ENCODE measurements at places on chromosomes 13 and 19.

DNA sequence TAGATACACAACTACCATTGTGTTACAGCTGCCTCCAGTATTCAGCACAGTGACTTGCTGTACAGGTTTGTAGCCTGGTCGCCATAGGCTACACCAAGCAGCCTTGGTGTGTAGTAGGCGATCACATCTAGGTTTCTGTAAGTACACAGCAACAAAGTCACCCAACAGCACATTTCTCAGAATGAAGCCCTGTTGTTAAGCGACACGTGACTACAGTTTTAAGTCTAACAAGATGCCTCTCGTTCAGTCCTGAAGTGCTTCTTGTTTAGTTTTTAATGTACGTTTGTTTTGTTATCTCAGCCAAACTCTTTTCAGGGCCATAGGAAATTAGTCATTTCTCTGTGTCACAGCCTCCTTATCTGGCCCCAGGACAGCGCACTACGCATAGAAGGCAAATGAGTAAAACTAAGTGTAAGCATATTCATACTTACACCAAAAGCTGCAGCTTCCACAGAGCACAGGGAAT is 50.0 kb upstream of the GPR183 start:
- DNase-seq: no peak

GRCh38 chr13:64020126-64020525 is 2604.5 kb upstream of the PCDH20 start:
- DNase-seq: no peak

- DNase-seq: no peak
These were observed 613.9 kb downstream of the TBC1D4 start for GRCh38 chr13:74868049-74868448.

DNA sequence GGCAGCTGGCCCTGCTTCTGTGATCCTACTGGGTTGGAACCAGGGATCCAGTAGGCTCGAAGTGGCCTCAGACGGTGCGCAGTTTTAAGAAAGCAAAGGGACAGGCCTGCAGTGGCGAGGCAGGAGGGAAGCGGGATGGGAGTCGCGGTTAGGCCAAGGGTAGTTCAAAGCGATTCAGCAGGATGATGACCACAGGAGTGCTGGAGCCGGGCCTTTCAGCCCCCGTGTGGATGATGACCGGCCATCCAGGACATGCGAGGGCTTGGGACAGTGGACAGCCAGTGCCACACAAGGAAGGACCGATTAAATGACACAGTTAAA is 854 bp downstream of the RNASEH2B start:
- DNase-seq: no peak

GRCh38 chr19:4448147-4448985 is 9.2 kb downstream of the UBXN6 start:
- DNase-seq: no peak

DNA sequence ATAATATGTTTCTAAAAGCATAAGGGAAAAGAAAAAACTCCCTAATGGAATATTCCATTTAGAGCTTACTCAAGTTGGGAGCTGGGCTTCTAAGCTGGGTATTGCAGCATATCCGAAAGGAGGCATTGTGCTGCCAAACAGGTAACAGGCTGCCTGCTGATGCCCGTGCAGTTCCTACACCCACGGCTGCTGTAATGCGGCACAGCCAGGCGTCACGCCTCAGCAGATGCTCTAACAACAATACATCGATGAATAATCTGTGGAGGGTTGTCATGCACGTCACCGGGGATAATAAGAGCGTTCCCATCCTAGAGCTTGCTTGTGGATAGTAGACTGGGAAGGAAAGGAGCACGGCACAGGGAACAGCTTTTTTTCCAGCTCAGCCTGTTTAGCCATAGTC is 1582.1 kb upstream of the SLC10A2 start:
- DNase-seq: no peak

DNA sequence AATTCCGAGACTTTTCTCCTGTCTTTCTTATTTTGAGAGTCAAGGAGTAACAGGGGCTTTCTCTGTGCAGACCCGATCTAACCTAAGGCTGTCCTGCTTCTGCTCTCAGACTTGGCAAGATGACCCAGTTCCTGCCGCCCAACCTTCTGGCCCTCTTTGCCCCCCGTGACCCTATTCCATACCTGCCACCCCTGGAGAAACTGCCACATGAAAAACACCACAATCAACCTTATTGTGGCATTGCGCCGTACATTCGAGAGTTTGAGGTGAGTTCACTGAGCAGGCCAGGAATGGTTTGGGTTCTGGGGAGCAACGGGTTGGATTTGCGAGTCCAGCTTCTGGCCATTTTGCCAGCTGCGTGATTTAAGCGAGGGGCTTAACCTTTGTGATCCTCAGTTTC is 1.0 kb downstream of the SNRNP70 start:
- no peak for DNase-seq

GRCh38 chr19:36266375-36266961 is 51.6 kb downstream of the ZNF146 start:
- no peak for DNase-seq

DNA sequence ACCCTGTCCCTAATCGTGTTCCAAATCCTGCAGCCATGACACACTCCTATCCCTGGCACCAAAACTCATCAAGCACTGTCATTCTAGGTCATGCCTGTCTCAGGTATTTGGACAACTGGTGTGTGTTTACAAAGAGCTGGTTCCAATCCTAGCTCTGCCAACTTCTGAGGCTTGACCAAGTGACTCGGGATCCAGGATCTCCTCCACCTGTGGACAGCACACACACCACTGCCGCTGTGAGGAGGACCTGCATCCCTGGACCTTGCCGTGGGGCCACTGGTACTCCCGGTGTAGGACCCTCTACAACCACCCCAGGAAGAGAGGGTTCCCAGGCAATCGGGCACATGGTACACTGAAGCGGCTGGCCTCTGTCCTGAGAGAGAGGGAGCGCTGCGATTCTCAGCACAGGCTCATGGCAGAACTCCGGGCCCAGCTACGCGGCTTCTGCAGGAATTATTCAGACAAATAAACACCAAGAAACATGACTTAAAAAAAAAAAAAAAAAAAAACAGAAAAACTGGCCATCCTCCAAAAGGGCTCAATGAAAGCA is 20.4 kb downstream of the MLLT1 start:
- DNase-seq: no peak

GRCh38 chr13:44768775-44769581 is 192.8 kb upstream of the TSC22D1 start:
- DNase-seq: no peak

DNA sequence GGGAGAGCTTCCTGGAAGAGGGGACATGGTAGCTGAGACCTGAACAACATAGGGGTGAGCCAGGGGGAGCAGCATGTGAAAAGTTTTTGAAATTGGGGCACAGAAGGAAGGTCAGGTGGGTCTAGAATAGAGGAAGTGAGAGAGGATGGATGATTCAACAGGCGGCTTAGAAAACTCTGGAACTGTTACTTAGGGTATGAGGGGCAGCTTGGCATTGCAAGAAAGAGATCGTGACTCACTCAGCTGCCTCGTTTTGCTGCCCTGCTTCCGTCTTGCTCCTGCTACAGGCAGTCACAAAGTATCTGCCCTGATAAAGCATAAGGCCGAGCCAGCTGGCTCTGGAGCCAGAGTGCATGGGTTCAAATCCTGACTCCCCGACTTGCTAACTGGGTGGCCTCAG is 1.3 kb upstream of the CEACAM20 start:
- no peak for DNase-seq

DNA sequence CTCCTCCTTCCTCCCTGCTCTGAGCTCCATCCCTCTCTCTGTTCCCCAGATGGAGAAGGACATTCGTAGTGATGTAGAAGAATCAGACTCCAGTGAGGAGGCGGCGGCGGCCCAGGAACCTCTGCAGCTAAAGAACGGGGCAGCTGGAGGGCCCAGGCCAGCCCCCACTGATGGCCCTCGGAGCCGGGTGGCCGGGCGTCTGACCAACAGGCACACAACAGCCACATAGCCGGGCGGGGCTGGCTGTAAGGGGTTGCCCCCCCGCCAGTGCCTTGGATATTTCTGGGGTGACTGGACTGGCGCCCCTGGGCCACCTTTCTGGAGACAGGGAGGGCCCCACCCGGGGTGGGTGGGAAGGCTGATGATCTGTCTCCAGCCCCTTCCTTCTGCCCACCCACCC is 46.3 kb downstream of the CD320 start:
- DNase-seq: no peak

DNA sequence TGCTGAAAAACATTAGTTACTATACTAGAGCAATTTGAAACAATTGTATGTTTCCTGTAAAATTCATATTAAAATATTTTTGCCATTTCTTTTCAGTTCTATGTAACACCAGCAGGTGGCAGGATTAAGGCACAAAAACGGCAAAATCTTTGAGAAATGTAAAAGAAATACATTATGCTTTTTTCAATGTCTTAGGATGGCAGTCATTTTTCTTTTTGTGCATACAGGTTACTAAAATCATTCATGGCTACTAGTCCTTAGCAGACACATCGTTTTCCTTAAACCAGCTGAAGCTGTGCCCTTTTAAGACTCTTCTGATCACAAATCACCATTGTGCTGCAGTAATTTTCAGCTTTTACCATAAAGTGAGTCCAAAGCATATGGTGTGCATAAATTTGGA is 800.7 kb upstream of the SLITRK5 start:
- no peak for DNase-seq

DNA sequence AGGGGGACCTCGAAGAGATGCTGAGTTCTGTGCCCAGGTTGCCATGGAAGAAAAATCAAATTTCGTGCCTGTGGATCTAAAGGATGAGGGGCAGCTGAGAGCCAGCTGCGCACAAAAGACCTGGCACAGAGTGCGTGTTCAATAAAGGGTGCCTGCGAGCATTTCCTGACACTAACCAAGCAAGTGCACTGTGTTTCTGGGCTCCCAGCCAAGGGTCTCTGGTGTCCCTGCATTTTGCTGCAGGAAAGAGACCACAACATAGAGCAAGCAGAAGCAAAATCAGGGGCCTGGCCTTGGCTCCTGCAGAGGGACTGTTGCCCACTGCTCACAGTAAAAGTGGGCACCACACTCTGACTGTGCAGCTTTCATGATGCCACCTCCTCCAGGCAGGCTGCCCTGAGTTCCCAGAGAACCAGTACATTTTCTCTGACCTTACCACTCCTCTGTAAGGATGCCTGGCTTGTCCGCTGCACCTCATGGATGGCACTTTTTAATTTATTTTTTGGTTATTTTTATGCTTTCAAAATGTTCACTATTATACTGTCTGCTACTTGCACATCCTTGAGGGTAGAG is 70.8 kb upstream of the GPR12 start:
- DNase-seq: no peak

- DNase-seq: no peak
These were observed at the start of gene EBI3 for GRCh38 chr19:4229179-4229931. EBI3 (plus strand) TSS chr19:4229523; CDS start chr19:4229551, 28 bp downstream.

- DNase-seq: no peak
These were observed 1.7 kb downstream of the ARHGEF7 start for GRCh38 chr13:111116856-111117255.

- no peak for DNase-seq
These were observed 33.3 kb upstream of the MUC16 start for GRCh38 chr19:9043524-9043923.

DNA sequence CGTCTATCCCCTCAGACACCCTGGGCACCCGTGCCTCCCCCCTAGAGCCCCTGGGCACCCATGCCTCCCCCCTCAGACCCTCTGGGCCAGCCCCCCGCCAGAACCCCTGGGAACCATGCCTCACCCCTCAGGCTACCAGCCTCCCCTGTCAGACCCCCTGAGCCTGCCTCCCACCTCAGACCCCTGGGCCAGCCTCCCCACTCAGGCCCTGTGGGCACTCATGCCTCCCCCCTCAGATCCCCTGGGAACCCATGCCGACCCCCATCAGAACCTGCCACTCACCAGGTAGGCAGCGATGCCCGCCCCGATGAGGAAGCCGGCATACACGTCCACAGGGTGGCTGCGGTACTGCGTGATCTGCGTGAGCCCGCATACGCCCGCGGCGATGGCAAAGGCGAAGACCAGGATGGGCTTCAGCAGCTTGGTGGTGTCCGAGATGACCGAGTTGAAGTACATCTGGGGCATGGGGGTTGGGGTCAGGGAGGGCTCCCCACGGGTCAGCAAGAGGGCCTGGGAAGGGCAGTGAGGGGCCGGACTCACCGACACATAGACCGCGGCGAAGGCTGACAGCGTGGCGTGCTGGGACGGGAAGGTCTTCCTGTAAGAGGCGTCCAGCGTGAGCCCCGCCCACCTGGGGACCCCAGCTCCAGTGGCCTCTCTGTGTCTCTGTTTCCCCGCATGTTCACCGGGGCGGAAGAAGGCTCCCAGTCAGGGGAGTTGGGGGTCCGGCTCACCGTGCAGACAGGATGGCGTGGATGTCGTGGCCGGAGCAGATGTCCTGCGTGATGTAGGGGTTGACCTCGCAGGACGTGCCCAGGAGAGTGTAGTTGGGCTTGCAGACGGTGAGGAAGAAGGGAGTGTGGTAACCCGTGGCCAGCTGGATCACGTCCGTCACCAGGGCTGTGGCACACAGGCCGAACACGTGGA is 7.3 kb downstream of the PLPPR3 start:
- DNase-seq: no peak

- DNase-seq: no peak
These were observed 7.5 kb downstream of the RPS9 start for GRCh38 chr19:54207983-54208783.

DNA sequence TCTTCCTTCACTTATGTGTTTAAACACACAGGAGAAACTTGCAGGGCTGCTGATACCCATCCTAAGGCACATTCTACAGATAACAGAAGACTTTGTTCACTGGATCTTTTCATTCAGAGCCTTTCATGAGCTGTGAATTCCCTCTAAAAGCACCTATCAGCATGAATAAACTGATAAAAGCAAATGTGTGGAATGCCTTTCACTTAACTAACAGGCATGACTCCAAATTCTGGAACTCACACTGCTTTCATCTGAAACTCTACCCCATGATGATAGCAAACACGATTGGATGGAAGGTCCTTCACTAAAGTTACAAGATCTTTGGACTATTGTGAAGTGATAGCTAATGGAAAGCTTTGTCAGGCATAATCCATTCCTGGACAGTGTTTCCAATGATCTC is 457.3 kb downstream of the EFNB2 start:
- DNase-seq: no peak

DNA sequence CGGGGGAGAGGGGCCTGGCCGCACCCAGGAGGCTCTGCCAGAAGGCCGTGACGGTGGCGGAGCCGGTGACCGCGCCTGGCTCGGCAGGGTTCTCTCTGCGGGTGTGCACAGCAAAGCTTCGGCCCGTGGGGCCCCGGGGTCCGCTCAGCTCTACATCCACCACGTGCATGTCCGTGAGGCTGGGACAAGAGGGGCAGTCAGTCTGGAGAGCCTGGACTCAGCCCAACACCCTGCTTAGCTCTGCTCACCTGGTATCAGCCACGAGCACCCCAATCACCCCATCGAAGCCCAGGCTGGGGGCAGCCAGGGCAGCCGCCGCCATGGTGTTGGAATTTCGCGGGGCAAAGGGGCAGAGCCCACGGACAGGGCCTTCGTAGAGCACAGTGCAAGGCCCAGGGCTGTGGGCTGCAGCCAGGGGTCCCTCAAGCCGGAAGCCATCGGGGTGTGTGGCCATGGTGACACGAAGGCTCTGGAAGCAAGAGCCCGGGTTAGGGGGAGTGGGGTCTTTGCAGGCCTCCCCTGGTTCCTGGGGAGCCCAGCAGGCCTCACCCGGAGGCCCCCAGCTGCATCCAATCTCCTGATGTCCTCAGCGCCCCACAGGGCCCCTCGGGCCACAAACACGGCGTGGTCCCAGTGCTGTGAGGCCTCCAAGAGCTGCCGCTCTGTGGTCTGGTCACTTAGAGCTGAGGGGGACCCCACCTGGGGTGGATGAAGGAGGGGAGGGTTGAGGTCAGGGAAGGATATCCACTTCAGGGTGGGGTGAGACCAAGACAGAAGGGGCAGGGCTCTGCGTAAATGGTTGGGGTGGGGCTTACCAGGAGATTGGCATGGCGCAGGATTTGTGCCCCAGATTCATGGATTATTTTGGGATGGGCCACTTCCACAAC is 1.4 kb downstream of the ASPDH start:
- no peak for DNase-seq
